Mucosa of descending colon (tissue), 3 donors: ENCODE measurements at places on chromosomes 16 and 17. TPM values are rescaled to one million over a fixed set of nuclear protein-coding genes. Genes with fewer than 3 reads are reported as not detected.

GRCh38 chr16:62568926-62569325, 532.7 kb upstream of the CDH8 start:
- DNase-seq, result no peak

Gene TMUB2
- total RNA-seq, result 49.1 TPM

Gene EEF2K
- total RNA-seq, result 60.8 TPM

DNA sequence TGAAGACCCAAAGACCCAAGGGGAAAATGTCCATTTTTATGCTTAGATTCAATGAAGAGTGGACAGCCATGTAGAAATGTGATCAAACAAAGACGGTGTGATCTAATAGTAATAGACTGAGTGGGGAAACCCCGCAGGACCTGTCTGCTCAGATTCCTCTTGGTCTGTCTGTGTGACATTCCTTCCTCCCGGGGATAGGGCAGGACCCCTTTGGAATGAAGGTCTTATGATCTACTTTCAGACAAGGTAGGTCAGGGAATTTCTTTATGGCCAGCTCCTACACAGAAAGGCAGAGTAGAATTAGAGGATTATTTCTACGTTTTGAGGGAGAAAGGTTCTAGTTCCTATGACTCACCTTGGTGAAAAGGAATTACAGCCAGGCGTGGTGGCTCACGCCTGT, 267.6 kb downstream of the STX8 start:
- no peak for DNase-seq

GRCh38 chr16:23863511-23864422, 28.0 kb downstream of the PRKCB start:
- no peak for DNase-seq

GRCh38 chr16:87076950-87077749, 240.0 kb downstream of the C16orf95 start:
- peak; percentile 69 for DNase-seq

DNA sequence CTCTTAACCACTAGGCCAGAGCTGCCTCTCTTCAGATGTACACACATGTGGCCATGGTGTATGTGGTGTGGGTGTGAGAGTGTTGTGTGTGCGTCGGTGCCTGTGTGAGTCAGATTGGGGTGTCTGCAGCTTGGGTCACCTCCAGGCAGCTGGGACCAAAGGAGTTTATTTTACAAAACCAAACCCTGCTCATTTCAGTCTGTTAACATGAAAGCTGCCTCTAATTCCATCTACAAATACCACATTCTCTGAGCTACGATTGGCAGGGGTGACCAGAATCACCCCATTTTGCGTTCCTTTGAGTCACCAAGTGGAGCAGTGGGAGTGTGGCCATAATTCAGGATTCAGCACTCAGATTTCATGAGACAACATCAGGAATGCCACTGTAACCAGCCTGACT, 105.3 kb downstream of the IRX5 start:
- DNase-seq, result no peak
